Central memory CD4-positive, alpha-beta T cell (primary cell): ENCODE measurements at places on chromosomes 4 and X.

DNA sequence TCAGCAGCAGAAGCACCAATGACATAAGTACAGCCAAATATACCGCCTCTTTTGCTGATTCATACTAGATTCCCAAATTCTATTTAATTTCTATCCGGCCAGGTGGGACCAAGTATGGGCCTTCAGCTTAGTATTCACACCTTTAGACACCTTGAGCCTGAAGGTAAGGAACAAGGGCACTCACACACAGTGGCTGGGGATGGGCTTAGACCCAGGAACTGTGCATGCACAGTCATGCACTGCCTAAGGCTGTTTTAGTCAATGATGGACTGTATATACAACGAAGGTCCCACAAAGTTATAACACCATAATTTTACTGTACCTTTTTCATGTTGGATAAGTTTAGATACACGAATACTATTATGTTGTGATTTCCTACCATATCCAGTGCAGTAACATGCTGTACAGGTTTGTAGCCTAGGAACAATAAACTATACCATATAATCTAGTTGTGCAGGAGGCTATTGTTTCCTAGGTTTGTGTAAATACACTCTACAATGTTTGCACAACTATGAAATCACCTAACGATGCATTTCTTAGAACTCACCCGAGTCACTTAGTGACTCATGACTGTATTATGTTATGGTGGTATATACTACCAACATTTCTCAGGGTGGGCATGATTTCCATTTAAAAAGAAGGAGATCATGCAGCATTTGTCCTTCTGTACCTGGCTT, 9.7 kb upstream of the CLNK start:
- no peak for DNase-seq

DNA sequence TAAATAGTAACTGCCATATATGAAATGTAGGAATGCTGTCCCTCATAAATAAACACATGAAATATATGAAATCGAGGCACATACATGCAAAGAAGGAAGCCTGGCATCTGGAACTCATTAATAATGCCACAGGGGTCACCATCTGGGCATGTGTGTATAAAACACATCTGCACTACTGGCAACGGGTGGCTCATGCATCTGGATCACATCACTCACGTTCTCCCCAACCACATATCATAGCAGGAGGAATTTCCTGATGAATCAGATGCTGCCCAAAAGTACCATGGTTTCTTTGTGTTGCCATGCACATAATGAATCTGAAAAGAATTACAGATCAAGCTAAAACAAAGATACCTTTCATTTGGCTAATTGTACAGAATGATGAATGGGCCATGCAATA, 28.6 kb downstream of the RNF175 start:
- DNase-seq, result no peak

GRCh38 chrX:75301060-75301459, 27.2 kb downstream of the UPRT start:
- DNase-seq, result no peak

DNA sequence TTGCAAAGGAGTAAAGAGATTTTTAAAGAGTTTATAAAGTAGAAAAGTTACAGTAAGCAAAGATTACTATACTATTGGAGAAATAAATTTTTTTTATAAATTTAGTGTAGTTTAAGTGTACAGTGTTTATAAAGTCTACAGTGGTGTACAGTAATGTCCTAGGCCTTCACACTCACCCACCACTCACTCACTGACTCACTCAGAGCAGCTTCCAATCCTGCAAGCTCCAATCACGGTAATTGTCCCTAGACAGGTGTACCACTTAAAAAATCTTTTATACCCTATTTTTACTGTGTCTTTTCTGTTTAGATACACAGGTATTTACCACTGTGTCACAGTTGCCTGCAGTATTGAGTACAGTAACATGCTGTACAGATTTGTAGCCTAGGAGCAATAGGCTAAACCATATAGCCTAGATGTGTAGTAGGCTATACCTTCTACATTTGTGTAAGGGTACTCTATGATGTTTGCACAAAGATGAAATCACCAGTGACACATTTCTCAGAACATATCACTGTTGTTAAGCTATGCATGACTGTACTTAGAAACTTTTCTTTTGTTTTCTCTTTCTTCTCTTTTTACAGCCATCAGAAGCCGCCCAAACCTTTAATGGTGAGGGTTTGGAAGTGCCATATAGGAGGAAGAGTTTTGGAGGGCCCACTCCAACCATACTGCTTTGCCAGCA, 11.8 kb upstream of the SH3RF1 start:
- no peak for DNase-seq

- no peak for DNase-seq
Measured at GRCh38 chr4:60945641-60946040, 254.5 kb upstream of the ADGRL3 start.

- no peak for DNase-seq
Measured at GRCh38 chr4:140686796-140687195, 69.4 kb downstream of the TBC1D9 start.

- DNase-seq, result no peak
Measured at GRCh38 chr4:101065346-101065745, 282.0 kb downstream of the PPP3CA start.
